DND-41 (cell line): ENCODE measurements at places on chromosomes 3 and 15.

GRCh38 chr3:45842851-45843625, 1.1 kb upstream of the LZTFL1 start:
- no peak for DNase-seq

DNA sequence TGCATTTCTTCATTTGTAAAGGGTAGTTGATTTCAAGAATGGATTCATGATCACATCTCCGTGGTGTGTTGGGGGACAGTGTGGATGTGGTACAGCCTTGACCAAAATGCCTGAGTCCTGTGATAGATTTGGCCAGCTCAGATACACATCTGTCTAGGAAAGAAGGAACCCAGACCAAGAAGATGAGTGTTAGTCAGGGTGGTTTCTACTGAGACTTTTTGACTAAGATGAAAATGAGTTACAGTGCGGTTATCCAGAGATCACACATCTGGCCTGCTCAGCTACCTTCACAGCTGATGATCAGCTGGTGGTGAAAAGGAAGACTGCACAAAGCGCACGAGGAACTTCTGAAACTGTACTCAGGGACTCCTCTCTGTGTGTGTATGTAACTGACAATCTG, 68.0 kb downstream of the FNDC3B start:
- DNase-seq, result peak; percentile 50

DNA sequence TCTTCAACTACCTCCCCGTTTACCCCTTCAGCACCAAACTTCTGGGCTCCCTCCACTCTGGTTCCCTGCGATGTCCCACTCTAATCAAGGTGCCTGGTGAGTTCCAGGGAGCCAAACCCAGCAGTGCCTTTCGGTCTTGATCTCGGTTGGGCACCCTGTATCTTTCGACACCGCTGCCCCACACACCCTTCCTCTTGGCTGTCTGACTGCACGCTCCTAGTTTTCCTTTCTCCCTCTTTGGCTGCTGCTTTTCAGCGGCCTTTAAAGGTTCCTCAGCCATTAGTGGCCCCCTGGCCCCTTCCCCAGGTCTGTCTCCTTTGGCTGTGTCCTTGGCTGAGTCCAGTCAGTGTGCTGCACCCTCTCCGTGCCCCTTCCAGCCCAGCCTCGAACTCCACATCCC, 784 bp downstream of the TTLL3 start:
- DNase-seq, result no peak

DNA sequence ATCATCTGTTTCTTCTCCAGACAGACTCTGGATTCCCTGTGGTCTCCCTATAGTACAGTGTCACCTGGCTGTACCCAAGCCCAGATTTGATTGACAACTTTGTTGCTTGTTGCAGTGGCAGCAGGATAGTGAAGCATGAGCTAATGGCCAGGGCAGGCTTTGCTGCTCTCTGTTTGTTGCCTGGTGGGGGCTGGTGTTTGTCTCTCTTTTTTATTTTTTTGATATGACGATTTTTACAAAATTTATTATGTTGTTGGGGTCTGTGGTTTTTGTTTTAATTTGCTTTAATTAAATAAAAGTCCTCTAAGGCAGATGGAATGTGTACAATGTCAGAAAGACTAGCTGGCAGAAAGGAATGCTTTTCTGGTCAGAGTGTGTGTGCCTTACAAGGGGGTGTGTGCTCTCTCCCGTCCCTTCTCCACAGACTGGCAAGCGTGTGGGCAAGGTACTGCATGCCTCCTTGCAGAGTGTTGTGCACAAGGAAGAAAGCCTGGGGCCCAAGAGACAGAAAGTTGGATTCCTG, 15.2 kb upstream of the CLEC3B start:
- DNase-seq, result no peak

DNA sequence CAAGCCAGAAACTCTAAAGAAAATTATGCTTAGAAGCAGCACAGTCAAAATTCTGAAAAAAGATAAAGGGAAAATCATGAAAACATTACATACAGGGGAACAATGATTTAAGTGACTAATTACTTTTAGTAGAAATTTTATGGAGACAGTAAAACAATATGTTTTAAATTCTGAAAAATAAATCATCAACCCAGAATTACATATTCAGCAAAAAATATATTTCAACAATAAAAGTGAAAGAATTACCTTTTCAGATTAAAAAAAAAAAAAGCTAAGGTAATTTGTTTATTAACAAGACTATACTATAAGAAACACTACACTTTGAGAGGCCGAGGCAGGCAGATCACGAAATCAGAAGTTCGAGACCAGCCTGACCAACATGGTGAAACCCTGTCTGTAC, 32.4 kb upstream of the IGF2BP2 start:
- DNase-seq, result no peak

DNA sequence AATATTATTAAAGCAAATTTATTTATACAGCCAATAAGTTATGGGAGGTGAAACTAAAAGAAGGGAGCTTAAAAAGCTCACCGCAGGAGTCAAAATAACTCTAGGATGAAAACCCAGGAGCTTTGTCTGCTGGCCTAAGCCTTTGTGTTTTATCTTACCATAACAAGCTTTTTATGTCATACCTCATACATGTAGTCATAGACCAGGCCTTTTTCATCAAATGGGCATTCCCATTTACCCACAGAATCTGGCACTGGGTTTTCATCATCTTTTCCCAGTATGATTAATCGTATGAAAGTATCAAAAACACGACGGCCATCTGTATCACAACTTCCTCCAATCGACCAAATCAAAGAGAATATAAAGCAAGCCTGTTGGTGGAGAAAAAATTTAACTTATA, 122.8 kb downstream of the DNAH12 start:
- DNase-seq, result no peak

GRCh38 chr3:106740116-106740515, 637.1 kb upstream of the CCDC54 start:
- no peak for DNase-seq

- DNase-seq, result no peak
Observed at GRCh38 chr15:99371180-99372103, 120.2 kb downstream of the LRRC28 start.

DNA sequence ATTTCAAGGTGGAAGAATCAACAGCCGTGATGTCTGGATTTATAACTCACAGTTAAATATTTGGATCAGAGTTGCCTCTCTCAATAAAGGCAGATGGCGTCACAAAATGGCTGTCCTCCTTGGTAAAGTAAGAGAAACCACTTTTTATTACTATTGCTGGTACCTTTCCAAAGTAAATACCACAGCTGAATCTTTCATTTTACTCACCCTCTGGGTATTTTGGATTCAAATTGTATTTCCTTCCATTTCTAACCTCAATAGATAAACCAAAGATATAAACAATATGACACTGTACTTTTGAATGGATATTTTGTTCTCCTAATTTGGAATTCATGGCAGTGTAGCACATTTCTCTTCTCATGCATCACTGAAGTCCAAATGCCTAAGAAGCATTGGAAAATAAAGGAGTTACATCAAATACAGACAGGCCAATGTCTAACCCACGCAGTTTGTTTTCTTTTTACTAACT, 29.5 kb downstream of the KLHL24 start:
- DNase-seq, result no peak

DNA sequence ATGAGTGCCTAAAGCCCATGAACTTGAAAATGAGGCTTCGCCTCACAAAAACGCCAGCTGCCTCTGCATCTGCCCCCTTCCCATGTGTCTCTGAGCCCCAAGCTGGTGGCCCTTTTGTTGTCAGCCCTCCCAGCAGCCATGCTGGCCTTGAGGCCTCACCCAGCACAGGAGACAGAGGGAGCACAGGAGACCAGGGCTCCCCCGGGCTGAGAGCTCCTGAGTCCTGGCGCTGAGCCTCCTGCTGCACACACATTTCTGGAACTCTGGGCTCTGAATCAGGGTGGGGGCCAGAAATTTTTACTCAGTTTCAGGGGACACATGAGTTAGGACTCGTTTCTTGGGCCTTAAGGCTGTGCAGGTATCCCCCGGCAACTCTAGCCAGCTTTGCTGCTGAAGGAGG, 56.4 kb upstream of the ACAD9 start:
- DNase-seq, result no peak

GRCh38 chr15:38873158-38873557, 308.5 kb upstream of the RASGRP1 start:
- DNase-seq, result no peak

DNA sequence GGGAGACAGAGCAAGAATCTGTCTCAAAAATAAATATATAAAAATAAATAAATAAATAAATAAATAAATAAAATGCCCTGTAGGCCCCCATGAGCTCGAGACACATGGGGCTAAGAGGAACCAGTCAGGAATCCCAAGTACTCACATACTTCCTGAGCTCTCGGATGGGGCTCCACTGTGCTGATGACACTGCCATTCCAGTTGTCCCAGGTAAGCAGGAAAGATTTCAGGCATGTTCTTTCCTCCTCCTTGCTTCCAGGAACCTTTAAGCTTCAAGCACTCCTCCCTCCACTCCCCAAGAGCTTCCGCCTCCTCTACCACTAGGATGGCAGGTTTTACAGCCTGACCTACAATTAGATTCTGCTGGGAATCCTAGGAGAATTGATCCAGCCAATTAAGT, 113.4 kb downstream of the SLC49A4 start:
- DNase-seq, result no peak

DNA sequence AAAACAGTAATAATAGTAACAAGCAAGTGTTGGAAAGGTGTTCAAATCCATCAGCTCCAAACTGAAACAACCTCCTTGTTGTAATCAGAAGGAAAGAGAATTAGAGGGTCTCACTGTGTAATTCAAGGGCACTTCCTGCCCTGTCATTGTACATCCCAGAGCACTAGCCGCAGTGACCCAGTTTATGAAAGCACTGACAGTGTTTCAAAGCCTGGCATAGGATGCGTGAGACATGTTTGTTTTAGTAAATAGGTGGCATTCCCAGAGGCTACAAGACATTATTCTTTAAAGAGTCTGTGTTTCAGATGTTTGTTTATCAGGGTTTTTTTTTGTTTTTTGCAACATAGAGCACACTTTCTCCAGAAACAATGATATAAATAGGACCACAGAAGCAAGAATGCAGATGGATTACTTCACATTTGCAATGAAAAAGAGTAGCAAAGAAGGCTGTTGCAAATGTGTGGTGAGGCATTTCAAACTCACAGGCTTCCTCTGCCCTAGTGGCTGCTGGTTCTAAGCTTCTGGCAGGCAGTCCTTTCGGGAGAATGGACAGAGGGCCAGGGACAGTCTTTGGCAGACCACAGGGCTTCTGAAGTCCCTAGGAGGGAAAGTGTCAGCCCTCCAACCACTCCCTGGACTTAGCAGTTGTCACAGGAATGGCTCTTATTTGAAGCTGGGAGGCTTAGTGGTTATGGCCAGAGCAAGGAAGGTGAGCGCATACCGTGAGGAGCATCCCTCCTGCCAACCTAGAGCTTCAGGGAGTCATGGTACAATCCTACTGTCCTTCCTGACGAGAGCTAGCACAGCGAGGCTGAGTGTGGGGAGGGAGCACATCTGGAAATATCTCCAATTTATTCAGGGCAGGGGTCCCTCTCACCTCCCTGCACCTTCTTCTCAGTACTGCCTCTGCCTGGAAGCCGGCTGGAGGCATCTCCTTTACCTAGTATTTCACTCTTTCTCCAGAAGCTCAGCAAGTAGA, 31.4 kb upstream of the TIPARP start:
- no peak for DNase-seq

DNA sequence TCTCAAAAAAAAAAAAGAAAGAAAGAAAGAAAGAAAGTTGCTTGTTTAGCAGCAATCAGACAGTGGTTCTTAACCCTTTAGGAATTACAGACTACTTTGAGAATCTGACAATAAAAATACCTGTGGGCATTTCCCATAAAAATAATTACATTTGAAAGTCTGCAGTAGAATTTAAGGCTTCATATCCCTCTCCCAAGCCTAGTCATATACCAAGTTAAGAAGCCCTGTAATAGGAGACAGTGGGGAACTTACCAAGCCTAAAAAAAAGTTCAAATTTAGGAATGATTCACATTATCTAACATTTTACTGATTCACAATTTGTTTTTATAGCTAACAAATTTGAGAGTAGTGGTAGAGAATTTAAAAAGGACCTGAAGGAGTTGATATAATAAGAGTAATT, 47.5 kb downstream of the LRRFIP2 start:
- DNase-seq, result no peak

DNA sequence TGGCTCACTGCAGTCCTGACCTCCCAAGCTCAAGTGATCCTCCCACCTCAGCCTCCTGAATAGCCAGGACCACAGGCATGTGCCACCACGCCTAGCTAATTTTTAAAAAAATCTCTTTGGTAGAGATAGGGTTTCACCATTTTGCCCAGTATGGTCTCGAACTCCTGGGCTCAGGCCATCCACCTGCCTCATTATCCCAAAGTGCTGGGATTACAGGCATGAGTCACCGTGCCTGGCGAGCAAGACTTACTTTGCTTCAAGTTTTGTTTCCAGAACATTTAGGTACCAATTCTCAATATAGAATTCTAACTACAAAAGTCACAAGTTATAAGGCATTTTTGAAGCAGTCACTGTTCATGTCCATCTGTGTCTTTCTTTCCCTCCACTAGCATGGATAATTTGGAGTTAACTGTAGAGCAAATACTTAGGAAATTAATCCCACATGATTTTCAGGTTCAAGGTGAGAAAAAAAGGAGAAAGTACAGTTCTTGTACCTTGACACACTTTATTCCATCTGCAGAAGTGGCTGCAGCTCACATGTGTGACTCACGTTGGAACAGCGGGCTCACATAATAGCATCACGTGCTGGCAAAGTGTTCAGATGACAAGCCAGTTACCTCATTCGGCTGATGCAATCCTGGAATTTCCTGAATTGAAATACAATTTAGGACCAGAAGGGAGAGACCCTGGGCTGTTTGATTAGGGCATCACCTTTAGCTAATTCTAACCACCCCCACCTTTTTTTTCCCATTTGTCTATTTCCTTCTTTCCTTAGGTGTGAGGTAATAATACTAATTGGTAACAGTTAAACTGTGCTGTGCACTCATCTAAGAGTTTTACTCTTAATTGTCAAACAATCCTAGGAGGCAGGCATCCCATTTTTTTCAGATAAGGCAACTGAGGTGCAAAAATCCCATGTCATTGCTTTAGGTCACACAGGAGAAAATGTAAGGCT, 46.9 kb upstream of the NEDD4 start:
- DNase-seq, result no peak

GRCh38 chr3:66993082-66993481, 5.0 kb upstream of the KBTBD8 start:
- DNase-seq, result no peak

- DNase-seq, result no peak
Observed at GRCh38 chr3:121855555-121855954, 20.5 kb downstream of the EAF2 start.

DNA sequence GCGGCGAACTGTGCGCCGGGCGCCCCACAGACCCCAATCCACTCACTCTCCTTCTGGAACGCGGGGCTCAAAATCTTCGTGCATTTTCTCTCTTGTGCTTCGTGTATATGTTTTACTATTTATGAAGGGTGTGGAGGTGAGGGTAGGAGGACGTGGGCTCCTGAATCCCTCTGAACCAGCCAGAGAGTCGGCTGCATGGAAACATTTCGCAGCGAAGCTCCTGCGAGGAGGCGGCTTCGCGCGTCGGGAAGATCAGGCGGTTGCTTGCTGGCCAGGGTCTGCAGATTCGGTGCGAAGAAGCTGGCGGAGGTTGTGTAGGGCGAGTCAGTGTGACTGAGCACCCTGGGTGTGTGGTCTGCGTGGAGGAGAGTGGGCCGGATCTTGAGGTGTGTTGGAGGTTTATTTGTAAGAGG, 1.1 kb downstream of the CNTN4 start:
- DNase-seq, result no peak
